ENCODE measurements at places on chromosomes 5 and 9.

DNA sequence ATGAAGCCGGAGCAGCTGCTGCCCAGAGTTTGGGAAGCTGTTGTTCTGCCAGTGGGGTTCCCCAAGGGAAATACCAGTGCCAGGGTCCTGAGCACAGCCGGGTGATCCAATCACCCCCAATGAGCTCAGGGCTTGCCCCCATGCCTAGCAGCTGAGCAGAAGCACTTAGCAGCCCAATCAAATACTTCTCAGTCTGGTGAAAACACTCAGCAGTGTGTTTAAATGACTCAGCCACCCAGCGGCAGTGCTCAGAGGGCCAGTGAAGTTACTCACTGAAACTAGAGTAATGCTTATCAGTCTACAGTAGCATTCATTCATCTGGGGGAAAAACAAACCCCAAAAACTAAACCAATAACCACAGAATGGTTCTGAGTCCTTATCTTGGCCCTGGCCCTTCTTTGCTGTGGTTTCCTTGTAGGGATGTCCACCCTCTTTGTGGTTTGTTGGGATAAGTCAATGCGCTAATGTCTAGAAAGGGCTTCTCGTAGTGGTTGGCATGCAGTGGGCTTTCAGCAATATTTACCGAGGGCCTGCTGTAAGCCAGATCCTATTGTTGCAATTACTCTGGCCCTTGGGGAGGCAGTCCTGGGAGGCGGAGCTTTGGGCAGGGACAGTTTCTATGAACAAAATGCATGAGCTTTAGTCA is 43.1 kb downstream of the LHX2 start:
- DNase-seq = peak; percentile 40

DNA sequence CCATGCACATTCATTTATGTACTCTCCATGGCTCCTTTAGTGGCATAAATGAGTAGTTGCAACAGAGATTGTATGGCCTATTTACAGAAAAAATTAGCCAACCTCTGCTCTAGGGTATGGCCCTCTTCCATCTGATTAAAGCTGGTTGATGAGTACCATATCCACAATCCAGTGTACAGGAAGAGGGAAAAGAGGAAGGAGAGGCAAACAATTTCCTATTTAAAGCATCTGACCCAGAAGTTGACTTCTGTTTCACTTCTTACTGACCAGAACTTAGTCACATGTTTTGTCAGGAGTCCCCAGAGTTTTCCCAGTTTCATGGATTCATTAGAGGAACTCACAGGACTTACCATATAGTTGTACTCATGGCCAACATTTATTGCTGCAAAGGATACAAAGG is 68.6 kb upstream of the STARD4 start:
- DNase-seq = no peak

DNA sequence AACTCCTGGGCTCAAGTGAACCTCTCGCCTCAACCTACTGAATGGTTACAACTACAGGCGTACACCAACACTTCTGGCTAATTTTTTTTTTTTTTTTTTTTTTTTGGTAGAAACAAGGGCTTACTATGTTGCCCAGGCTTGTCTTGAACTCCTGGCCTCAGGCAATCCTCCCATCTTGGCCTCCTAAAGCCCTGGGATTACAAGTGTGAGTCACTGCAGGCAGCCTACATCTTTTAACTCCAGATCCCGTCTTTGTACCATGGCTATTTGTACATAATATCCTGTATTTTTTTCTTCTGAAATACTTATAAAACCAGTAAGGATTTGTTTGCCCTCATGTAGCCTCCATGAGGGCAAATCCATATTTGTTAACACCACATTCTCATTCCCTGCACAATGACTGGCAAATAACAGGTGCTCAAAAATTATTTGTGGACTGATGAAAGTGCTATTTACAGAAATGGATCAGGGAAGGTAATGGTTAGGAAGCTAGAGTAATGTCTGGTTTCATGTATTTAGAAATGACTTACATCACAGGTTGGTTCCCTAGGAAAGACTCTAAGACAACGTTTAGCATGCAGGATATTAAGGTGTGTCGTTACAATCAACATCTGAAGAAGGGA is 51.9 kb upstream of the POU5F2 start:
- no peak for DNase-seq

DNA sequence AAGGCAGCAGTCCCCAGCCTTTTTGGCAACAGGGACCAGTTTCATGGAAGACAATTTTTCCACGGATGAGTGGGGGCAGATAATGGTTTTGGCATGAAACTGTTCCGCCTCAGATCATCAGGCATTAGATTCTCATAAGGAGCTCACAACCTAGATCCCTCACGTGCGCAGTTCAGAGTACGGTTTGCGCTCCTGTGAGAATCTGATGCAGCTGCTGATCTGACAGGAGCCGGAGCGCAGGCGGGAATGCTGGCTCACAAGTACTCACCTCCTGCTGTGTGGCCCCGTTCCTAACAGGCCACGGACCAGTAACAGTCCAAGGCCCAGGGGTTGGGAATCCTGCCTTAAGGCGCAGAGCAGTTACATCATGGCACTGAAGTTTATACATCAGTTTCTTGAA is 3.3 kb upstream of the BRD3 start:
- no peak for DNase-seq

- DNase-seq = no peak
Observed at GRCh38 chr5:160291467-160291866, 20.9 kb downstream of the CCNJL start.

DNA sequence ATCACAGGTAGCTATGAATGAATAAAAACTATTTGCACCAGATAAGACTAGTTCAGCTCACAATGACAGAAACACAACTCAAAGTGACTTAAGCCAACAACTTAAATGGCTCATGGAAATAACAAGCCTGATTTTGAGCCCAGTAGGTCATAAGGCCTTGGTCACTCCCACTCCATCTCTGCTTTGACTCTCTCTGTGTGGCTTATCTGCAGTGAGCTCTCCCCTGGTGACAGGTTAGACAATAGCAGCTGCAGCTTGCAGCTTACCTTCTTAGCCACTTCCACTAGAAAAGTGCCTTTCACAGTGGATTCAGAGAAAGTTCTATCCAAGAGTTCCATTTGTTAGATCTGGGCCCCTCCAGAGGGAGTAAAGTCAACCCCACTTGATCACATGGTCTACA is 315.7 kb downstream of the RAB3C start:
- no peak for DNase-seq

DNA sequence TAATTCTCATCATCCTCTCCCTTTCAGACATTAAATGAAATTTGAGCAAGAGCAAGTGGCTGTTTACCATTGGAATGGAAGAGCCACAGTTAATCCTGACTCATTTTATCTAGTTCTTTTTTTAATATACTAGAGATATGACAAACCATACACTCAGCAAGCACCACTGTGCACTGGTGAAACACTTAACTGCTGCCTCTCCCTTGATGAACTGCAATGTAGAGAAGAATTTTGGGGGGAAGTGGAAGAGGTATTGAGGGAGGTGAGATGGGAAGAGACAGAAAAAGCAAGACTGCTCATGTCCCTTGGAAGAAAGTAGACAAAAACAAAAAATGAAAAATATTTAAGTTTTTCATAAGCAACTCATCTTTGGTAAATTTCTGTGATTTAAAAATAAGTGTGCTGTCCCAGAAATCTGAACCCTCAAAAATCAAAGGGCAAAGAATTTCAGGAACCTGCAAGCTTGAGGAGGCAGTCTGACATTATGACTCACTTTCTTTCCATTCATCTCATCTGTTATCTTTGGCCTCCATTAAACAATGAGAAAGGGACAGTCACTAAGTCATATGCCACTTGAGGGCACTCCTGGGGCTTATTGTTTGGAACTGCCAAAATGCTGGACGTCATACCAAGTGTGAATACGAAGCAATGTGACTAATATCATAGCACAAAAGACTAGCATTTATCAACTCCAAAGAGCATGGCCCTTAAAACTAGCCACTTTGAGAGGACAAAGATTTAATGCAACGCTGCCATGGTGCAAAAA is 566.8 kb upstream of the DMAC1 start:
- no peak for DNase-seq

DNA sequence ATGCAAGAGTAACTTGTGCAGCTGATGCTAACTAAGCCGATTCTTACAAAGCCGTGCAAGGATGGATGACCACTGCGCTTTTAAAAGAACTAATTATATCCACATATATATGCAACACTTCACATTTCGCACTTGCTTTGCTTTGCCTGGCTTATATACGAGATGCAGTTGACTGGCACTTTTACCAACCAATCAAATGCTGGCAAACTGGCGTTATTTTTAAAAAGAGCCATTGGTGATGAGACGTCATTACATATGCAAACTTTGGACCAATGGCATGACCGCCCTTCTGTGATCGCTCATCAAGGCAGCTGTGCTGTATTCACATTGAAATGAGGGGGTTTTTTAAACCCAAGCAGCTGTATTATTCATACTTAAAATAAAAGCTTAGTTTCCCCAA is 1147.7 kb upstream of the WWC1 start:
- DNase-seq = no peak

DNA sequence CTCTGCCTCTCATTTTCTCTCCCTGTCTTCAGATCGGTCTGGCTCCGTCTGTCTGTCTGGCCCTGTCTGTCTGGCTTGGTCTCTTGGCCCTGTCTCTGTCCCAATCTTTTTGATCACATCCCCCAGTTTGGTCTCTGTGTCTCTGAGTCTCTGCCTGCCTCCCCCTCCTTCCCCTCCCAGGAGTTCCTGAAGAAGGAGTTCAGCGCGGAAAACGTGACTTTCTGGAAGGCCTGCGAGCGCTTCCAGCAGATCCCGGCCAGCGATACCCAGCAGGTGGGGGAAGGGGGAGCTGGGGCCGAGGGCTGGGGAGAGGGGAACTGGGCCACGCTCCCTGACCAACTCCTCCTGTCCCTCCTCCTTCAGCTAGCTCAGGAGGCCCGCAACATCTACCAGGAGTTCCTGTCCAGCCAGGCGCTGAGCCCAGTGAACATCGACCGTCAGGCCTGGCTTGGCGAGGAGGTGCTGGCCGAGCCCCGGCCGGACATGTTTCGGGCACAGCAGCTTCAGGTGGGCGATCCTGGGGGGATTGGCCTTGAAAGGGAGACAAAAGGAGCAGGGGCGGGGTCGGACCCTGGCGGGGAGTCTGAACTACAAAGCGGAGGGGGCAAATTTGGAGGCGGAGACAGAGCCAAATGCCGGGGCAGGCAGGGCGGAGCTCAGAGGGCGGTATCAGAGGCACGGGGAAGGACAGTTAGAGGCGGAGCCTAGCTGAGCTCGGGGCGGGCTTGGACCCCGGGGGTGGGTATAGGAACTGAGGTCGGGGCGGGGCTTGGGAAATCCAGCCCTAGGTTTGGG is 9.0 kb downstream of the RGS14 start:
- DNase-seq = no peak
